ENCODE measurements at places on chromosomes 3 and 15.

GRCh38 chr3:123571264-123571972, 13.4 kb downstream of the HACD2 start:
- DNase-seq = no peak

DNA sequence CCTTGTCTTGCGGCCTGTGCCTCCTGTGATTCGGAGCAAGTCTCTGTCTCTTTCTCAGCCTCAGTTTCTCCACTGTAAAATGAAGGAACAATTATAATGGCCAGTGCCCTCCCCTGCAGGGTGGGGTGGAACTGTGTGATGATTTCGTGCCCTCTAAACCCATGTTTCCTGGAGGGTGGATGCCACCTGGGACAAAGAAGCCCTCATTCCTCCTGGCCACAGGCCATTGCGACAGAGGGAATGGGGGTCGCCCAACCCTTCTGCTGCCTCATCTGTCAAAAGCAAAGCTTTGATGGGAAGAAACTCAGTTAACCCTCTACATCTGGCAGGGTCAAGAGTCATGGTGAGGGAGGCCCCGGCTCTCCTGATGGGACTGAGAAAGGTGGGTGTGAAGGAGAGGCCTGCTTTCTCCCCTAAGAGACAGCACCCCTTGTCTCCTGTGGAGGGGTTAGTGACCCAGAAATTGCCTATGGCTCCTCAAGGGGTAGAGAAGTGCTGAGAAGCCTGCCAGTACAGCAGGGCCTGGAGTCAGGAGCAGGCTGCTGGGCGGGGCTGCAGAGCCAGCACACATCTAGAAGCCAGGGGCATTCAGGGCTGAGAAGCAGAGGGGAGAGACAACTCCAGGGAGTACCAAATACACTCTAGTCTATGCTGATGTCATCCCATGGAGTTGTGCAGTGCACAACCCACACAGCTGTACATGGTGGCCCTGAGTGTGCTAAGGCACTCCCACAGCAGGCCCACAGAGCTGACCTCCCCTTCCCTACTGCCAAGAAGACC, 61.0 kb downstream of the PLXNA1 start:
- DNase-seq = no peak

GRCh38 chr3:101303089-101303731, 17.2 kb downstream of the IMPG2 start:
- no peak for DNase-seq

GRCh38 chr3:14411166-14411526, 8.7 kb downstream of the SLC6A6 start:
- no peak for DNase-seq

DNA sequence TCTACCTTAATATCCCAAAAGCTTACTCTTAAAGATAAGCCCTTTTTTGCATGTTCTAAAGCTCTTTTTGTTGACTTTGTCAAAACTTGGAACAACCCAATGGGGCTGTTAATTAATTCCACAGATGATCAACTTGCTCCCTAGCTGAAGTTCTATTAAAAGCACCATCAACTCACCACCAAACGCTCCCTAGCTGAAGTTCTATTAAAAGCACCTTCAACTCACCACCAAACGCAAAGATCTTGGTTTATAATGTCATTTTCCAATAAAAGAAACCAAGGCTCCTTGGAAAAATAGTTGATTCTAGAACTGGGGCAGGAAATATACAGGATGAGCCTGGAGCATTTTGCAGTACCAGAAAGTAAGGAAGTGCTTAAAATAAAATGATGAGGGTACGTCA, 122.3 kb upstream of the STT3B start:
- DNase-seq = no peak
